ENCODE measurements at places on chromosomes 7 and 10.

- no peak for DNase-seq
These were observed 612 bp downstream of the HILPDA start for GRCh38 chr7:128456255-128456725.

DNA sequence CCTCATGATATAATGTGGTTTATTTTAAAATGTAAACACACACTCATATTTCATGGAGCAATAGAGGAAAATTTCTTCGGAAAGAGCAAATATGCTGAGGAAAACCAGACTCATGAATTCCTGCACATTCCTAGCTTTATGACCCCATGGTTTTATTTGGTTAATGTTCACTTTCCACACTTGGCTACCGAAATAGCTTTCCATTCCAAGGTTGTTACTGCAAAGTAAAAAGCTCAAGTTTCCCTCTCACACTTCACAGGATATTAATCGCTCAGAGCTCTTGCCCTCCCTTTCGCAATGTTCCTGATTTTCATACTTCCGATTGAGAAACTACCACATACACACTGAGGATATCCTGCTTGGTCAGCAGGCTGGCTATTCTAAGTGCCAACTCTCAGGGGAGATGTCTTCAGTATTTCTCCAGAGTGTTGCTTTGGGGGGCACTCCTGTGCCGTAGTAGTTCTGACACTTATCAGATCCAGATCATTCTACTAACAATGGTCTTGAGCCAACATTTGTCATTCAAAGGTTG, 77.5 kb upstream of the STEAP1B start:
- DNase-seq, result no peak

DNA sequence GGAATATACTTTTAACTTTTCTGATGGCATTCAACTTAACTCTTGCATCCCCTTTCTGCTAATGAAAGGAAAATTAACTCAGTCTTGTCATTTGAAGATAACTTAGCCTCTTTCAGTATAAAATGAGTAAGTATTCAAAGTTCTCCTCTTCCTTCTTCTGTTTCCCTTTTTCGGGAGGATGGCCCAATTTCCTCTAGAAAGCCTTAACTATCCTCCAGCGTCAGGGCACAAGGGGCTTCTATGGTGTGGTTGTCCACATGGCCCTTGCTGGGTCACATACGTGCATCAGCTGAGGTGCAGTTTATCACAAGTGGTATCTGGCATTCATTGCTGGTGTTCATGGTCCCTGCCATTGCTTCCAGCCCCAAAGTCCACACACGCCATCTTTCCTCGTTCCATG, 17.8 kb upstream of the GSAP start:
- DNase-seq, result no peak

DNA sequence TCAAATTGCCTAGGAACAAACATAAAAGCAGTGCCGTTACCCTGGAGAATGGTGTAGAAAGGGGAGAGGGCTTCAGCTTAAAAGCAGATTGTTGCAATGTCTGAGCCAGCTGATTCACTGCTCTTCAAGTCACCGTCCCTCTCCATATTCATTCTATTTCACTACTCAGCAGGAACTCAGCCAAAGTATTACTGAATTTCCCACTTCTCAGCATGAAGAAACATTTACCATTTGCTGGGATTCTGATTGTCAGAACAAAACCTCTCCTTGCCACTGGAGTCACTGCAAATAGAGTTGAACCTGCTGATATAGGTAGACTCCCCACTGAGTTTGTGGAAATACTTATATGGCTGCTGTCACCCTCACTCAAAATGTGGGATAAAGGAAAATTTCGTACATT, 71.7 kb downstream of the PPP1R17 start:
- DNase-seq, result no peak

- no peak for DNase-seq
These were observed 21.6 kb downstream of the OGDHL start for GRCh38 chr10:49740346-49741107.

- no peak for DNase-seq
These were observed 59.8 kb downstream of the BTAF1 start for GRCh38 chr10:91983416-91983815.

GRCh38 chr7:55432939-55433784, 68.0 kb downstream of the LANCL2 start:
- no peak for DNase-seq

DNA sequence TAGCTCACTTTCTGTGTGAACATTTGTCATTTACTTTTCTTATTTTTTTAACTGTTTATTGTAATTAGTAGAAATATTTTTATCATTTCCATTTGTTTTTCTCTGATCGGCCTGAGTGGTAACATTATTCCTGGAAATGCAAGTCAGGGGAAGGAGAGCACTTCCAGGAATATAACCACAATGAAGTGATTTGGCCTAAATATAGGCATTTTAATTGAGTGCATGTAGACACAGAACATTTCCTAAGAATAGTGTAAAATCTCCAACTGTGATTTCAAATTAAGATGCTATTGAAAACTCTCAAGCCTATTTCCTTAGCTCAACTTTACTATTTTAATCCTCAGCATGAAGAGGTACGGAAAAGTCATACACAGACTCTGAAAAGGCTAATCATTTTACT, 86.5 kb upstream of the SKAP2 start:
- no peak for DNase-seq

- no peak for DNase-seq
These were observed 253.9 kb downstream of the PPP1R3A start for GRCh38 chr7:113664867-113665266.

DNA sequence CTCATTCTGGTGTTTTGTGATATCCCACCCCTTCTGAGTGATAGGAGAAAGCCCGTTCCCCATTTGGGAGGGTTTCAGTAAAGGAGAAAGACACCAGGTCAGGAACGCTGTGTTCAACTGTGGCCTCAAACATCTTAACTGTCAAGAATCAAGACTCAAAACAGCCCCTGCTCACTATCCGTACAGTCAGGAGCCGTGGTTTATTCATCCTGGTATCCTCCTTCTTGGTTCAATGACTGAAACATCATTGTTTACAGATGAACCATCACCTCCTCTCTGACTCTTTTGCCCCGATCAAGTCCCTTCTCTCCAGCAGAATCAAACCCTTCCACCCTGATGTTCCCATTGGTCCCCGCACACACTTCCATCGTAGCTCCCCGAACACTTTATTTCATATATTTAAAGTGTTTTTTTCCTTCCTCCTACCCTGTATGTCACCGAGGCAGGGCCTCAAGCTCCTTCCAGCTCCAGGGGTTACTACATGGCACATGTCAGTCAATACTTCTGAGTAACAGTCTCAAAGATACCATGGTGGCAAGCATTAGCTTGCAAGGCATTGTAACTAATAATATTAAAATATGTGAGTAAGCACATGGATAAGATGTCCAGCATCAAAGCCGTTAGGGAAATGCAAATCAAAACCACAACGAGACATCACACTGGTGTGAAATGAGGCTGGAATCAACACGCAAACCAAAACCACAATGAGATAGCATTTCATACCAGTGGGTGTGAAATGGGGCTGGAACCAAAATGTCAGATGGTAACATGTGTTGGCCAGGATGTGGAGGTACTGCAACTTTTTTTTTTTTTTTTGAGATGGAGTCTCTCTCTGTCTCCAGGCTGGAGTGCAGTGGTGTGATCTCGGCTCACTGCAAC, 124.7 kb upstream of the C1QL3 start:
- no peak for DNase-seq

DNA sequence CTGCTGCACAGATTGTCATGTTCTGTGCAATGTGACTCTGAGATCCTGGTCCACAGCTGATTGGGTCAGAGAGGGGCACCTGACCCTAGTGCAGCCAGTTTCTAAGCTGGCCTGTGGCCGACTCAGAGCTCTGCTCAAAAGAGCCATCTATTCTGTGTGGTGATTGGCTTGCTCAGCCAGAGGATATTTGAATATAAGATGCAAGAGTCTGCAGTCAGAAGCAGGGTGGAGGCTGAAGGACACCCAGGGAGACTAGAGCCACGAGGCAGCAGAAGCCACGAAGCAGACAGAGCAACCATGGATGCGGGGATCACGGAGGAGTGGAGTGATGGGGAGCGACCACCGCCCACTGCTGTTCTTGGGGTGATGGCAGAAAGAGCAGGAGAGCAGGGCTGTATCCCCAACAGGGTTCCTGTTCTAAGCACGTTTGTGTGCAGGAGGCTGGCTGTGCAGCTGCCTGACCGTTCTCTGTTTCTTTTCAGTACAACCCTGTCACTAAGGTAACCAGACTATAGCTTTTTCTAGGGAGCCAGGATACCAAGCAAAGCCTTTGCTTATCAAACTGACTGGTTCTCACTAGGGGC, 19.5 kb upstream of the RHEB start:
- no peak for DNase-seq

GRCh38 chr10:71090330-71090729, 122.0 kb upstream of the UNC5B start:
- DNase-seq, result no peak
